ENCODE measurements at places on chromosomes 5 and 9. TPM values are rescaled to one million over a fixed set of nuclear protein-coding genes. Genes with fewer than 3 reads are reported as not detected.
A peak's percentile ranks its signal among the peaks of the same experiment; 100 is the strongest.

DNA sequence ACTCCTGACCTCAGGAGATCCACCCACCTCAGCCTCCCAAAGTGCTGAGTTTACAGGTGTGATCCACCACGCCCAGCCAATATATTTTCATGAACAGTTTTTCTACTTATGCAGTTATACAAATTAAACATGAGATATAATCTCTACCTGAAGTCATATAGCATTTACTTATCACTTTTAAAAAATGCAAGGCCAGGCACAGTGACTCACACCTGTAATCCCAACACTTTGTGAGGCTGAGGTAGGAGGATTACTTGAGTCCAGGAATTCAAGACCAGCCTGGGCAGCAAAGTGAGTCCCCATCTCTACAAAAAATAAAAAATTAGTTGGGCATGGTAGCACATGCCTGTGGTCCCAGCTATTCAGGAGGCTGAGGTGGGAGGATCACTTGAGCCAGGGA is 164.7 kb upstream of the LHFPL2 start:
- DNase-seq: no peak

Gene FAM120A
- 80.8 TPM for polyA plus RNA-seq

GRCh38 chr5:153308282-153308681 is 182.2 kb upstream of the GRIA1 start:
- DNase-seq: peak; percentile 51

- DNase-seq: no peak
These were observed 414.3 kb downstream of the ANXA1 start for GRCh38 chr9:73565833-73566465.

- peak; percentile 39 for DNase-seq
These were observed 266.4 kb upstream of the ZNF608 start for GRCh38 chr5:125012727-125013451.

DNA sequence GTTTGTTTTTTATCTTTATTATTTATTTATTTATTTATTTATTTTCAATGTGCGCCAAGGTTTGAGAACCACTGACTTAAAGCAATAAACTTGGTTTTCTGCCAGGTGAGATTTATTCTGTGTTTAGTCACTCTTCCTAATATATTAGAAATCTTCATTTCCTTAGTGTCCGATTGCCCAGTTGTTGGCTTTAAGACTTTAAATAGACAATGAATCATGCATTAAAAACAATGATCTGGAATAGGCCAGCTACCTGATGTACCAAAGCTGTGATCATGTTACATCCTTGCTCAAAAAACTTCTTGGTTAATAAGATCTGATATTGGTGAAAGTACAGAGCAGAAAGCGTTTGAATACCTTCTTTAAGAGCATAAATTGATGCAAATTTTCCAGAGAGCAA is 52.1 kb upstream of the ERBIN start:
- no peak for DNase-seq

DNA sequence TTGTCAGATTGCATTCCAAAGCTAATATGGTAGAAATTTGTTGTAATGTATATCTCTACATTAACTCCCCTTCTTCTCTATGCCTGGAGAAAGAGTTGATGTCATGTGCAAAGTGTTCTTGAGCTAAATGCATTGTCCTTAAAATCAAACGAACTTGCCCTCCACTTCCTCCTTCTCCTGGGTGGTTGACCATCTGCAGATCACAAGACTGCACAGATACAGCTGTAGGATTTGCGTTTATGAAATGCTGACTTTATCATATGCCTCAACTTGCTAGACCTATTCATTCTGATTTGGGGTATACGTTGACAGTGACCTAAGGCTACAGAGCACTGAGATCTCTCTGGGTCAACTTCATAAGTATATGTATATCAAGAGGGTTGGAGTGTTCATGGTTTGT is 8.3 kb downstream of the TRIM32 start:
- DNase-seq: peak; percentile 30

GRCh38 chr9:130576176-130576575 is 3.2 kb upstream of the FUBP3 start:
- no peak for DNase-seq

- no peak for DNase-seq
These were observed 18.8 kb downstream of the SLC1A1 start for GRCh38 chr9:4508907-4509589.

GRCh38 chr9:35856882-35857281 is 13.3 kb downstream of the OR13J1 start:
- no peak for DNase-seq

- peak; percentile 89 for DNase-seq
These were observed 226.9 kb downstream of the SMARCA2 start for GRCh38 chr9:2241836-2242741.

DNA sequence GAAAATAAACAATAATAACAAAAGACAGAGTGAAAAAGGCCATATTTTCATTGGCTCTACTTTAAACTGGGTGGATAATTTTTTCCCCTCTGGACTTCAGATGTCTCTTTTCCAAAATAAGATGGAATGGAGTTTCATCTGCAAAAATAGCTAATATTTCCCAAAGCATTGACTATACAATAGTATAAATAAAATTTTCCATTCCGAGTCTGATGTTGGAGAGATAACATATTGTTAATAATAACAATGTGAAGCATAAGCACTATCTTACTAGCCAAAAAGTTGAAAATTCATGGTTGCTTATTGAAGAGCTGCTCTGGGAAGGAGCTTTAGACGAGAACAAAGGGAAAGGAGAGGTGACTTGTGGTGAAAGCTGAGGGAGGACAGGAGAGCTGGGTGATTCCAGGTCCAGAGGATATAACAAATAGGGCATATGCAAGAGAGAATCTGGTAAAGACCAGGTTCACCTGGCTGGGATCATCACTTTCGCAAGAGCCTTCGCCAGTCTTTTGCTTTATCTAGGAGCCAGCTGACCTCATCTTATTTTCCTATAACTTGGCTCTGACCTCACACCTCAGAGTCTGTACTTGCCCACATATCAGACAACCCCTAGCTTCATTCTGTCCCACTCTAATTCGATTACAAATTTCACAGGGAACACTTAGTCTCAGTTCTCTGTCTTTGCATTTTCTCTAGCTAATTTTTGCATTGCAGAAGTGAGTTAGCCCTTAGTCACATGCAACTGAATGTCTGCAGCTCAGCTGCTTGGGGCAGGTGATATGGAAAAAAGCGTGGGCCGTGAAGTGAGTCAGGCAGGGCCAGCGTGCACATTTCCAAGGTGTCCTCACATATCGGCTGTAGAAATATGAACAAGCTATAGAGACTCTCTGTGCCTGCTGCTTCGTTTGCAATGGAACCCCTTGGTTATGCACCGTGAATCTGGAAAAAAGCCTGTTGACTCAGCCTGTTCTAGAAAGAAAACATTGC is 7.6 kb upstream of the ZNF474 start:
- no peak for DNase-seq

- no peak for DNase-seq
These were observed 65.4 kb downstream of the RNF130 start for GRCh38 chr5:180006141-180006540.

DNA sequence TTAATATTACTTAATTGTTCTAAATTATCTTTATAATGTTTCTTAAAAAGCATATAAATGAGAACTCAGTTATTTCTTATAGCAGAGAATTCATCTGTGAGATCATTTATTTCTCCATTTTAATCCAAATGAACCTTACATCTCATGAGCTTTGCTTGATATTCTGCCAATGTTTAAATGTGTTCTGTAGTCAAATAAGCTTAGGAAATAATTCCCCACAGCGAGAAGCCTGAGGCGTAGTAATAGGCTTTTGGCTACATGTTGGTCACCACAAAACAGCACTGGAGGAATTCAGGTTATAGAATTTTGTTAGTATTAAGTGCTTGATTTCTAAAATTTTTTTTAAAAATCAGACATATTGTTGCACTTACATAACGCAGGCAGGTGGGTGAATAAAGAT is 585.3 kb upstream of the RORB start:
- DNase-seq: no peak

Gene SLC34A1
- not detected for polyA plus RNA-seq

DNA sequence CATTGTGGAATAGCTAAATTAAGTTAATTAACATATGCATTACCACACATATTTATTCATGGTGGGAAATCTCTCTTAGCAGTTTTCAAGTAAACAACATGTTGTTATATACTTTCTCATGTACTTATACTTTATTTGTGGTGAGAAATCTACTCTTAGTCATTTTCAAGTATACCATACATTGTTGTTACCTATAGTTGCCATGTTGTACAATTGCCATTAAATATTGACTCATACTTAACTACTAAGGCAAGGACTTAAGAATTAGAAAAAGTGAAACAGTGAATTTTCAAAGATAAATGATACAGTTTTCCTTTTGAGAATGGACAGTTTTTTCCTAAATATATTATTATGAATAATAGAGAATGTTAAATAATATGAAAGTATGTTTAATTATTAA is 27.7 kb downstream of the UGCG start:
- no peak for DNase-seq

DNA sequence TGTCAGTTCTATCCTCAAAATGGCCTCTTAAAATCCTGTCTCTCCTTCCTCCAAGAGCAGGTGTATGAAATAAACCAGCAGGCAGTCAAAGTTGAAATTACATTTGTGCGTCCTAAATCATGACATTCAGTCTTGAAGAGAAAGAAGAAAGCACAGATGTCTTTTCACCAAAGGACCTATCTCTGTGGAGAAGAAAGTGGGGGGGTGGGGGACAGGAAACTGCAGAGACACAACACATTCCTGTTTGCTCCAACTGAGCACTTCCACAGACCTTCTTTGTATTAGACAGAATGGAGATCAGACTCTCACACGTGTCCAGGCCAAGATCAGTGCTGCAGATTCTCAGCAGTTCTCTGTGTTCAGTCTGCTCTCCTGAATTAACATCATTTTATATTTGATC is 471.9 kb upstream of the RGMB start:
- DNase-seq: no peak

GRCh38 chr5:123150089-123150488 is 61.0 kb downstream of the PRDM6 start:
- no peak for DNase-seq

GRCh38 chr9:102049586-102050246 is 311.3 kb upstream of the GRIN3A start:
- DNase-seq: no peak

Gene REEP2
- 38.6 TPM for polyA plus RNA-seq

Gene SLC34A3
- 36.9 TPM for polyA plus RNA-seq

DNA sequence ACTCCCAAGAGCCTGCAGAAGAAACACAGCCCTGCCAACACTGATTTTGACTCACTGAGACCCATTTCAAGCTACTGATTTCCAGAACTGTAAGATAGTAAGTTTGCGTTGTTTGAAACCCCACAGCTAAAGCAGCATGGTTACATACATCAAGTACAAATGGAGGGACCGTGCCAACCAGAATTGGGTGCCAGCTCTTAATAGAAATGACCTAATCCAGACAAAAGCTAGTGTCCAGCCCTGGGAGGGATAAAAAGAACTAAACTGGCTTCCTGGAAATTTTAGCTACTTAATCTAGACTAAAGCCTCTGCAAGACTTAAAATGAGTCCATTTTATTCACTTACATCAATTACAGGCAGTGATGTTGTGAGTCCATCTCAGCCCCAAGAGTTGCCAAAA is 122.6 kb downstream of the ADAMTS12 start:
- no peak for DNase-seq

Gene ZFR
- polyA plus RNA-seq: 75.2 TPM

DNA sequence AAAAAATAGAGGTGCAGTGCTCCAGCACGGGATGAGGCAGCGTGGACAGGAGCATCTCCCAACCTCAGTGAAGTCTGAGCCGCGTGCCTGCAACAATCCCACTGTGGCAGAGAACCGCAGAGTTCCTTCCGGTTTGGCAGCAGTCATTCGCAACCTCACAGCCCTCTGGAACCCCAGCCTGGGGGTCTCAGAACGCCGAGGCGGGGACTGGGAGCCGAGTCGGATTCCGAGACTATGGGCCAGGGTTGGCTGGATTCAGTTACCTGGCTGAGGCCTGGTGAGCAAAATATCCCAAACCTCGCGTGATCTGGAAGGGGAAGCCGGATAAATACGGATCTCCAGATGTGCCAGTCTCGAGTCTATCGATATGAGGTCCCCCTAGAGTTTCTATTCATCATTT is 27.0 kb downstream of the CDKN2A start:
- no peak for DNase-seq

DNA sequence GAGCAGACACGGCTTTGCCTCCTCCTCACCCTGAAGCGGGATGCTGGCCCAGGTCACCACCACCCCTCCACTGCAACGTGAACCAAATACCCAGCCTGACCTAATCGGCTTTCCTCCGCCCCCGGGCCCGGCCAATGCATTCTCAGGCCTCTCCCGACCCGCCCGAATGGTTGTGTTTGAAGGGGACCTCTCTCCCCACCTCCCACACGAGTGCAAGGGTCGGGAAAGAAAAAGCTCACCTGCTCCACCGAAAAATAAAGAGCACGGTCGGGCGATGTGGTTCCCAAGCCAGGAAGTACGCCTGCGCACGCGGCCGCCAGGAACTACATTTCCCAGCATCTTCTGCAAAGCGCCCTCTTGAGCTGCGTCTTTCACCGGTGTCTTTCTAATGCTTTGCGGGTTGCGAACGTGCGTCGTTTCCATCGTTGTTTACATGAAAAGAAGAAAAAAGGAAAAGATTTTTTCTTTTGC is at the start of gene ZNF883:
Gene ZNF883 (minus strand): TSS at position 282 of the 471 bp plus-strand sequence.
- peak; percentile 71 for DNase-seq
